ENCODE measurements at places on chromosomes 4 and X. TPM values are rescaled to one million over a fixed set of nuclear protein-coding genes. Genes with fewer than 3 reads are reported as not detected.

DNA sequence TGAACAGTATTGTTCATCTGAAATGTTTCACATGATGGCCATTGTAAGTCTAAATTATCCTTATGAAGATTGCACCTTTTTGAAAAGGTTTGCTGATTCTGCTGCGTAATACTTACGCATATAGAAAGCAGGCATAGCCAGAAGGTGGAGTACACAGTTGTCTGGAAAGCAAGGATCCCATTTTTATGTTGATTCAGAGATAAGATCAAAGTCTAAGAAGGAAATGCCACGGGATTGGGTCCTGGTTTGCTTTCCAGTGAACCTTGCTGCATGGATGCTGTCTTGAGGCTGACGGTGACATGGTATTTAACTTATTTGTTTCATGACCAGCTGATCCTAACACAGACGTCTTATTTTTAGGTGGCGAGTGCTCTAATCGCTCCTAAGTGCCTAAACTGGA, 15.5 kb downstream of the MAGEA9B start:
- H3K4me1 ChIP-seq: no peaks in the 10 kb centered on the region
- peak; percentile 5 for DNase-seq

- H3K4me1 ChIP-seq: peaks cover 7% of the 10 kb centered on the region
- DNase-seq: peak; percentile 62
- H3K4me3 ChIP-seq: no peak overlapping the region
- H3K36me3 ChIP-seq: peaks cover 22% of the 10 kb centered on the region
- H3K27me3 ChIP-seq: no peaks in the 10 kb centered on the region
Observed at GRCh38 chrX:139194571-139195280, 335.8 kb upstream of the F9 start.

DNA sequence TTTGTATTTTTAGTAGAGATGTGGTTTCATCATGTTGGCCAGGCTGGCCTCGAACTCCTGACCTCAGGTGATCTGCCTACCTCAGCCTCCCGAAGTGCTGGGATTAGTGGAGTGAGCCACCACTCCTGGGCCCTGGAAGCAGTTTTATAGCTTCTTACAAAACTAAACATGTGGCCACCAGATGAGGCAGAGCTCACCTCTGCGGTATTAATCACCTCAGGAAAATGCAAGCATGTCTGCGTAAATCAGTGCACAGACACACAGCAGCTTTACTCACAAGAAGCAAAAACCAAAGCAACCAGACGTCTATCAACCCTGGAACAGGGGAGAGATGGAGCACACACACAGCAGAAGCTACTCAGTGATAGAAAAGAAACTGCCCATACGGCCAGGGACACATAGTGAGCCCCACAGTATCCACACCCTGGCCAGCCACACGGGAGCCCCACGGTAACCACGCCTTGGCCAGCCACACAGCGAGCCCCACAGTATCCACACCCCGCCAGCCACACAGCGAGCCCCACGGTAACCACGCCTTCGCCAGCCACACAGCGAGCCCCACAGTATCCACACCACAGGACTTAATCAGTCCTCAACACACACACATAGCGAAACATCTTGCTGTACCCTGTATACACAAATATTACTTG, 30.2 kb downstream of the PPP2R3B start:
- no peak for DNase-seq
- H3K4me3 ChIP-seq: no peak overlapping the region
- H3K27ac ChIP-seq: no peak overlapping the region
- no peaks in the 10 kb centered on the region for H3K4me1 ChIP-seq

- DNase-seq: no peak
- H3K27ac ChIP-seq: no peak overlapping the region
- H3K36me3 ChIP-seq: no peaks in the 10 kb centered on the region
- no peaks in the 10 kb centered on the region for H3K27me3 ChIP-seq
- no peak overlapping the region for H3K4me3 ChIP-seq
Observed at GRCh38 chr4:170012629-170012958, 13.6 kb downstream of the MFAP3L start.

- no peak for DNase-seq
- H3K36me3 ChIP-seq: no peaks in the 10 kb centered on the region
- no peak overlapping the region for H3K4me3 ChIP-seq
- no peak overlapping the region for H3K27ac ChIP-seq
Observed at GRCh38 chr4:162154862-162155540, 8.8 kb downstream of the FSTL5 start.

- DNase-seq: no peak
- no peak overlapping the region for H3K27ac ChIP-seq
- H3K36me3 ChIP-seq: no peaks in the 10 kb centered on the region
- no peak overlapping the region for H3K4me3 ChIP-seq
- no peaks in the 10 kb centered on the region for H3K27me3 ChIP-seq
- H3K4me1 ChIP-seq: no peaks in the 10 kb centered on the region
Observed at GRCh38 chr4:53816561-53816960, 225.3 kb upstream of the LNX1 start.

GRCh38 chr4:13866881-13867280, 239.4 kb upstream of the BOD1L1 start:
- no peak overlapping the region for H3K4me3 ChIP-seq
- no peaks in the 10 kb centered on the region for H3K36me3 ChIP-seq
- no peak overlapping the region for H3K27ac ChIP-seq
- H3K4me1 ChIP-seq: no peaks in the 10 kb centered on the region
- no peaks in the 10 kb centered on the region for H3K27me3 ChIP-seq

- H3K27ac ChIP-seq: no peak overlapping the region
- H3K36me3 ChIP-seq: no peaks in the 10 kb centered on the region
- no peaks in the 10 kb centered on the region for H3K27me3 ChIP-seq
Observed at GRCh38 chr4:14152834-14153519, 525.5 kb upstream of the BOD1L1 start.

DNA sequence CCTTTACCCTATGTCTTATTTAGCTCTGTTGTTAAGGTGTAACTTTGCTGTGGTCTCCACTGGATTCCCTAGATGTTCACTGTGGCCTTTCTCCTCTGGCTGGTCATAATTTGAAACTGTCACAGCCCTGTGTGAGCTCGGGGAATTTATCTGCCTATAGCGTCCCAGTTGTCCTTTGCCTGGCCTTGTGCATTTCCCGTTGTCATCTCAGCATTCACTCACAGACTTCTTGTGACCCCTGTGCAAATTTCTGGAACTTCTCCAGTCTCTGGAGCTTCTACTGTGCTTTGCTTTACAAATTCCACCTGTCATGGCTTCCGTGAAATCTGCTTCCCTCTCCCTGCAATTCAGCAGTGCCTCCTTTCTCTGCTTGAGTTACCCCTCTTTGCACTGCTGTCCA, 106.7 kb downstream of the WWC2 start:
- H3K27ac ChIP-seq: no peak overlapping the region
- no peak for DNase-seq
- H3K4me1 ChIP-seq: no peaks in the 10 kb centered on the region
- no peaks in the 10 kb centered on the region for H3K27me3 ChIP-seq

CENPVL2 gene
- total RNA-seq: 0.55 TPM

GCNA gene
- total RNA-seq: 2.2 TPM

LSM6 gene
- 59.6 TPM for total RNA-seq

MAGEC2 gene
- total RNA-seq: not detected

SEC24B gene
- total RNA-seq: 64.5 TPM
